ENCODE measurements at places on chromosomes 2 and 18.
A peak's percentile ranks its signal among the peaks of the same experiment; 100 is the strongest.

- peak; percentile 1 for DNase-seq
Measured at GRCh38 chr2:198146346-198146940, 342.1 kb downstream of the PLCL1 start.

GRCh38 chr18:57649556-57650500, 28.2 kb upstream of the NARS1 start:
- no peak for DNase-seq

GRCh38 chr2:170554278-170554955, 160.7 kb upstream of the SP5 start:
- peak; percentile 92 for DNase-seq

DNA sequence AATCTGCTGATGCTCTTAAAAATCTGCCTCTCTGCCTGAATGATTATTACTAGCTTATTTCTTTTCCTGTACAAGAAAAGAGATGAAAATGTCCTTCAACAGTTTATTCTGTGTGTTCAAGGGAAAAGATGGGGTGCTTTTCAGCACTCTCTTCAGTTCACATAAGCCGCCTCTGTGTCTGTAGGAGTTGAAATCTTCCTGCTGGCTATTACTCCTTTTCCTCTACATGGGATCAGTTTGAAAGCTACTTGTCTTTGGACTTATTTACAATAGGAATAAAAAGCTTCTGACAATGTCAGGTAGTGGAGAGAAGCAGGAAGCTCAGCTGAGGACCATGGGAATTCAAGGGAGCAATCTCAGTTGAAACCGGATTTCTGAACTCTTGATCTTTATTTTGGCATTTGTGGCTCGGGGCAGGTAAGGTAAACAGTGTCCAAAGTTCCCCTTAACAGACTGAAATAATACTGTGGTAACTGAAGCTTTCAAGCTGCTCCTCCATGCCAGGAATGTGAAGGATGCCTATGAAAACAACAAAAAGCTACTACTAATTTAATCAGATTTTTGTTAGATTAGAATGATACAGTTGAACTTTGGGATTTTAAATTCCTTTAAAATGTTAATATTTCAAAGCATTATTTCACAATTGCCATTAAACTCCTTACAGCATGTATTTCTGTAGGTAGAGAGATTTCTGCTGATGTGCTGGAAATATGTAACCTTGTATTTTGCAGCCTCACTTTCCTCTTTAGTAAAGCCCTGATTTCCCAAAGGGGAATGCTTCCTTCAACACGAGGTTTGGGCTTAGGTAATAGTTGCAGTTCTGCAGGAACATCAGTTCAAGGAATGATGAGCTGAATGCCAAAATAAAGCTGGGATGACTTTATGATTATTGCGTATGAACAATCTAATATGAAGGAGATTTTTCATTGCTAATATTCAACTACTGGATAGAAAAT, 43.6 kb downstream of the MAPRE2 start:
- DNase-seq: no peak

GRCh38 chr2:95004711-95005110, 20.8 kb upstream of the MAL start:
- DNase-seq: no peak

GRCh38 chr2:75553935-75554531, 6.7 kb downstream of the EVA1A start:
- no peak for DNase-seq

DNA sequence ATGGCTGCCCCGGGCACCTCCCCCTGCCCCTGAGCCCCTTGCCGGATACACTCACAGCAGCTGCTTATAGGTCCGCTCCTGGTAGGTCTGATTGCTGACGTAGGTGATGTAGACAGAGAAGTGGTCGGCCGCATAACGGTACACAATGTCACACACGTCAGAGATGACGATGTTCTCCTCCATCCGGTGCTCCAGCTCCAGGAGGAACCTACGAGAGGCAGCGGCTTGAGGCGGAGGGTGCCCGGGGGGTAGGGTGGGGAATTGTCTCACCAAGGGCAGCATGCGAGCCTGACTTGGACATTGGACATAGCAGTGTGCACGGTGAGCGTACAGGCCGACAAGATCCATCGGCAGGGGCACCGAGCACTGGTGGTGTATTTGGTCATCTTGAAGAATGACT, 22.8 kb downstream of the SNORC start:
- DNase-seq: no peak

DNA sequence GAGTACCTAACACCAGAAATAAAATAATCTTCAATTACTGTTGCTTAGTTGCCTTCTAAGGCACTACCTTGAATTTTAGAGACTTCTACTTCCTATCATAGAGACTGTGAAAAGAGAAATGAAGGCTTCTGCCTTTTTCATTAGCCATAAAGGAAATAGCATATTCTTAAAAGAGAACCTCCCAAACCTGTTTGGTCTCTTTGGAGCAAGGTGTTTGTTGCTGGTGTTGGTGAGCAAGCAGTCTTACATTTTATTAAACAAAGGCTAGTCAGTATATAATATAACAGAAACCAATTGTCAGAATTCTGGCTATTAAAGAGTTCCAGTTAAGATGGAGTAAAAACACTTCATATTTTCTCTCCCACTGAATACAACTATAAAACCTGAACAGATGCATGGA, 116.4 kb downstream of the TAF4B start:
- no peak for DNase-seq

DNA sequence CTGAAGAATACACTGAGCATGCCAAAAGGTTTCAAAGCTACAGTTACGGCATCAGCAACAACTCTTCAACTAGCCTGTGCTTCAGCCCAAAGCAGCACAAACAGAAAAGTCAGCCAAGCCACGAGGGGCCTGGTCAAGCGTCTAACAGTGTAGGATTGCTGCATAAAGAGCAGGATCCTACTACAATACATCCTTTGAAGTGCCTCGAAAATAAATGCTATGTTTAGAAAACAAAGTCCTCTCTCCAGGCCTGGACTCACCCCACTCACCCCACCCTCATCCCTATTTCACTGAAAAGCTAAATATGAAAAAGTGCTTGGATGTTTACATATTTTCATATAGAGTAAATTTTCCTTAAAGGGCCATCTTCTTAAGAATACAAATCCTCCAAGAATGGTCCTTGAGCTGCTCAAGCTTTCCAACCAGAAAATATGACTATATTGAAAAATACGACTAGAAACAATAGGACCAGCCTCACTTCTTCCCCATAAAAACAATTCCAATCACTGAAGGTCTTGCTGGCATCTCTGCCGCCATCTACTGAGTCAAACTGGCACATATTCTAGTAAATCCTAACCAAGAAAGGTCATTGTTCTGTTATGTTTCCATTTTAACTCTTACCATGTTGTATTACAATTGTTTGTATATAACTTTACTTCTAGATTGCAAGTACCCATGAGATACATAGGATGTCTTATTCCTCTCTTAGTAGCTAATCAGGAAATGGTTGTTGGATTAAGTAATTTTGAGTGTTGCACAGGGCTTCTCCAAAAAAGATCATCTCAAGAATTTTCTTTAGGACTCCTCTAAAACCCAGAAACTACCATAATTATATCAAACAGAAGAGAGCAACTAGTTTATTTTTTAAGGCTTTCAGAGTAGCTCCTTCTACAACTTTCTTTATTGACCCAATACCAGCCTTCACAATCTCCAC, 63.6 kb downstream of the CLHC1 start:
- DNase-seq: peak; percentile 52

GRCh38 chr18:12765126-12765525, 62.3 kb downstream of the PSMG2 start:
- no peak for DNase-seq

DNA sequence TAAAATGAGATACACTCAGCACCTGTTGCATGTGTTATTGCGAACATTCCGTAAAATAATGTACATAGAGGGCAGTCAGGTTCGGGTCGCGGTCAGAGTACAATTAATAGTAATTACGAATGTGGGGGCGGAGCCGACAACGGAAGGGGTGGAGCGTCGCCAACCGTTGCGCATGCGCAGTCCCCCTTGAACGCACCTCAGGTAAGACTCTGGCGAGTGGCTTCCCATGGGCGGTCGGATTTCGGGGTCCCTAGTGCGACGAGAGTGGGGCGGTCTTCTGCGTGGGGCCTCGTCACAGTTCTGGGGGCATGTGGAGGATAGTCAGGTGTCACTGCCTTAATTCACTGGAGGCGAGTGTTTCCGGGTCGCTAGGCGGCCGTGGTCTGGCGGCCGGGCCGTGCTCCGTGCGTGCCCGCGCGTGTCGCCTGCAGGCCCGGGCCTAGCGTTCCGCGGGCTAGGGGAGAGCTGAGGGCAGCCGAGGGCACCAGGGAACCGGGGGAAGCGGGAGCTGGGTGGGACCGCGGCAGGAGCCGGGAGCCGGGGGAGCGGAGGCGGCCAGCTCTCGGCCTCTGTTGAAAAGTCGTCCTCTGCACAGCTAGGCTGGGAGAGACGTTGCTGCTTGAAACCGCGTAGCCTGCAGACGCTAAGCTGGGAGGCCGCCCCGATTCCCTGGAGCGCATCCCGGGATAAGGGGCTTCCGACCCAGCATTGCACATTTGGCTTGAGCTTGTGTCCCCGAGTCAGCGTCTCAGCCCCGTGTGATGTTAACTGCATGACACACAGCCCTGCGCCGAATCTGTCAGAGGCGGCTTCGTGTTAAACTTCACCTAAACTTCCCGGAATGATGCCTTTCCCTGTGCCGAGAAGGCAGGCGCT, at the start of gene CEBPZOS:
CEBPZOS (plus strand) TSS at position 177 of the 876 bp plus-strand sequence. CDS start 3,209 bp downstream, outside the sequence.
- DNase-seq: peak; percentile 66

DNA sequence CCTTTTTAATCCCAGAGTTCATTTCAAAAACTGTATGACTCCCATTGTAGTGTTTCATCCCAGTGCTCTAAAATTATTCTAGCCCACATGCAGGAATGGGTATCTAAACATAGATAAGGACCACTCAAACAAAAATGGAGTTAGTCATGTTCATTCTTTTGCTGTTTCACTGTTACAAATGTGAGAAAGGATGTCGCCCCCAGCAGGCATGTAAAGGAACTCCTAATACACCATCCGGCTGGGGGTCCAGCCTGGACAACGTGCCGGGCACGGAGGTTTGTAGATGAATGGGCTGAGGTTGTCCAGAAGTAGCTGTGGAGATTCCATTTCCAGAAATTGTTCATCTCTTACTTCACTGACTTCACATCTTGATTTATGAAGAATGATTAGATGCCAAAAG, 101.9 kb upstream of the RAB12 start:
- peak; percentile 21 for DNase-seq

DNA sequence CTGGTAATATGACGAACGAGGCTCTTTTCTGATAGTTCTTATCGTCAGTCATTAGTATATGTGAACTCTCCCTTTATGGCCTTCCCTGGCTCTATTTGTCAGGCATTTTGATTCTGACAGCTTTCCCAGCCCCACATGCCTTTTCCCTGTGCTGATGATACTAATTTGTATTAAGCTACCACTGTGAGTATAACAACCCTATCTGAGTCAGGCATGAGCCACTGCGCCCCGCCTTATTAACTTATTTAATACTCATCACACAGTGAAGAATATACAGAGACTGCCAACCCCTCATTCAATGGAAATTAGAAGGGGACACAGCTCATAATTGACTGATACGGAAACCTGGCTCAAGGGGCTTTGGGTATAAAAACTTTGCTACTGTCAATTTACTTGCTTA, 140.0 kb downstream of the NETO1 start:
- peak; percentile 26 for DNase-seq

- DNase-seq: no peak
Measured at GRCh38 chr2:120710256-120710655, 25.4 kb upstream of the GLI2 start.

- no peak for DNase-seq
Measured at GRCh38 chr2:159091976-159092375, 123.5 kb downstream of the TANC1 start.

Measured in MG63 (cell line).